Astrocyte (in vitro differentiated cells and primary cell): ENCODE measurements at places on chromosomes 6 and 20. TPM values are rescaled to one million over a fixed set of nuclear protein-coding genes. Genes with fewer than 3 reads are reported as not detected.

The HSPA12B gene
- total RNA-seq = not detected in 2 replicates

The FAM184A gene
- total RNA-seq = 1.3 and 2.0 TPM in 2 replicates

DNA sequence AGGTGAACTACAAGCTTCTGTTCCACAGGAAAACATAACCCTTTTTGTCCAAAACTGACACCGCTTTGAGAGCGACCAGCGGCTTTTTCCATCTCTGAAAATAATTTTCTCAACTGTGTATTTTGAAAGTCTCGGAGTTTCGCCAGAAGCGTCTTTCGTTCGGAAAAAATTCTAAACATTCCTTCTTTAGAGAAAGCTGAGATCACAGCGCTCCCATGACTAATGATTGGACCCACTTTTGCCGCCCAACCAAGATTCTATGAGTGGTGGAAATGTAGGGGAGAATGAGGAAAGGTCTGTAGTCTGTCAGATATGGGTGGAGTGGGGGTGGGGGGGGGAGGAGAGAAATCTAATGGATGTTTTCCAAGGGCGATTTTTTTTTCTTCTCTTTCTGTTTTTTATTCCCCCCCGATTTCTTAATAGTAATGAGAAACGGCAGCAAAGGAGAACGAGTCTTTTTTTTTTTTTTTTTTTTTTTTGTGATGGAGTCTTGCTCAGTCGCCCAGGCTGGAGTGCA, 189.3 kb downstream of the TRIM27 start:
- H3K27me3 ChIP-seq = peaks cover 50% of the 10 kb centered on the region
- no peak overlapping the region for H3K27ac ChIP-seq
- H3K4me1 ChIP-seq = no peaks in the 10 kb centered on the region
- H3K36me3 ChIP-seq = no peaks in the 10 kb centered on the region

- H3K4me1 ChIP-seq = no peaks in the 10 kb centered on the region
- peaks cover 3% of the 10 kb centered on the region for H3K27me3 ChIP-seq
- no peak overlapping the region for H3K27ac ChIP-seq
- H3K36me3 ChIP-seq = no peaks in the 10 kb centered on the region
Measured at GRCh38 chr6:925656-926213, 232.8 kb upstream of the EXOC2 start.

- no peak overlapping the region for H3K27ac ChIP-seq
- peaks cover 14% of the 10 kb centered on the region for H3K4me1 ChIP-seq
- no peaks in the 10 kb centered on the region for H3K27me3 ChIP-seq
- H3K36me3 ChIP-seq = no peaks in the 10 kb centered on the region
- DNase-seq = peak; percentile 93
Measured at GRCh38 chr6:7267466-7268091, 45.4 kb downstream of the SSR1 start.

- no peaks in the 10 kb centered on the region for H3K36me3 ChIP-seq
- no peak overlapping the region for H3K4me3 ChIP-seq
- peaks cover 4% of the 10 kb centered on the region for H3K4me1 ChIP-seq
- H3K27ac ChIP-seq = no peak overlapping the region
Measured at GRCh38 chr20:53671370-53671769, 77.7 kb upstream of the ZNF217 start.
